ENCODE measurements at places on chromosomes 13 and 19. TPM values are rescaled to one million over a fixed set of nuclear protein-coding genes. Genes with fewer than 3 reads are reported as not detected.

The ADPRHL1 gene
- polyA plus RNA-seq, result 1.1 TPM

The CGB2 gene
- polyA plus RNA-seq, result not detected

The CGB3 gene
- polyA plus RNA-seq, result not detected

The EBI3 gene
- not detected for polyA plus RNA-seq

The LGALS7B gene
- not detected for polyA plus RNA-seq

Data from neural cell (in vitro differentiated cells).